Stimulated activated CD8-positive, alpha-beta memory T cell treated with anti-CD3 and anti-CD28 coated beads, Interleukin-12 subunit alpha, Interleukin-12 subunit beta, amount 100 ng/mL, for 1 hour (primary cell): ENCODE measurements at places on chromosomes 7 and 10.

GRCh38 chr10:27995311-27995710 lies 3.6 kb downstream of the ODAD2 start:
- DNase-seq: no peak

GRCh38 chr10:51892965-51893658 lies 193.7 kb upstream of the CSTF2T start:
- DNase-seq: no peak

DNA sequence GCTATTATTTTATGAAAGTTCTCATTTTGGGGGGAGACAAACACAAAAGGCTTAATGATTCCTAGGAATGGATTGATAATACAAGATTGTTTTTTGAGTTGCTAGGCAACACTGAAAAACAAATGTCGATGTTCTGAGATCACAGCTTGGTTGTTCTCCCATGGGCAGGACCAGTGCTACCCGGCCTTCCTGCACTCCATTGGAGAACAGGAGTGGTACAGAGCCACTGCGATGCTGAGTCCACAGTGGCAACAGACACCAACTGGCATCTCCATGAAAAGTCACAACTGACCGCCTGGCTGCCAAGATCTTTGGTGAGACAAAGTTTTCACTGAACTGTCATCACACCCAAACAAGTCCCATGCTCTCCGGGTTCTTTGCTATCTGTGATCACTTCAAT lies 68.9 kb upstream of the NMT2 start:
- no peak for DNase-seq

GRCh38 chr7:78607099-78607498 lies 808.5 kb downstream of the PHTF2 start:
- DNase-seq: no peak

DNA sequence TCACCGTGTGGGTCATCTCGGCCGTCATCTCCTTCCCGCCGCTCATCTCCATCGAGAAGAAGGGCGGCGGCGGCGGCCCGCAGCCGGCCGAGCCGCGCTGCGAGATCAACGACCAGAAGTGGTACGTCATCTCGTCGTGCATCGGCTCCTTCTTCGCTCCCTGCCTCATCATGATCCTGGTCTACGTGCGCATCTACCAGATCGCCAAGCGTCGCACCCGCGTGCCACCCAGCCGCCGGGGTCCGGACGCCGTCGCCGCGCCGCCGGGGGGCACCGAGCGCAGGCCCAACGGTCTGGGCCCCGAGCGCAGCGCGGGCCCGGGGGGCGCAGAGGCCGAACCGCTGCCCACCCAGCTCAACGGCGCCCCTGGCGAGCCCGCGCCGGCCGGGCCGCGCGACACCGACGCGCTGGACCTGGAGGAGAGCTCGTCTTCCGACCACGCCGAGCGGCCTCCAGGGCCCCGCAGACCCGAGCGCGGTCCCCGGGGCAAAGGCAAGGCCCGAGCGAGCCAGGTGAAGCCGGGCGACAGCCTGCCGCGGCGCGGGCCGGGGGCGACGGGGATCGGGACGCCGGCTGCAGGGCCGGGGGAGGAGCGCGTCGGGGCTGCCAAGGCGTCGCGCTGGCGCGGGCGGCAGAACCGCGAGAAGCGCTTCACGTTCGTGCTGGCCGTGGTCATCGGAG lies 1.8 kb downstream of the ADRA2A start:
- DNase-seq: no peak

DNA sequence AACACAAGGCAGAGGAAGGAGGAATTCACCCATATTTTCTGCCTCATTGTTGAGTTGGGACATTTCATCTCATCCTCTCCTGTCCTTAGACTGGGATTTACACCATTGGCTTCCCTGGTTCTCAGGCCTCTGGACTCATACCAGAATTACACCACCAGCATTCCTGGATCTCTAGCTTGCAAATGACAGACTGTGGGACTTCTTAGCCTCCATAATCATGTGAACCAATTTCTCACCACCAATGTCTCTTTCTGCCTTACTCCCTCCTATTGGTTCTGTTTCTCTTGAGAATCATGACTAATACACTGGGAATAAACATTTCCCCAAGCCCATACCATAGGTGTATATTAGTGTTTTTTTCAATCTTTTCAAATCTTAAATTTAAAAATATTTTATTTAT lies 2.9 kb upstream of the ZNF33A start:
- DNase-seq: no peak

DNA sequence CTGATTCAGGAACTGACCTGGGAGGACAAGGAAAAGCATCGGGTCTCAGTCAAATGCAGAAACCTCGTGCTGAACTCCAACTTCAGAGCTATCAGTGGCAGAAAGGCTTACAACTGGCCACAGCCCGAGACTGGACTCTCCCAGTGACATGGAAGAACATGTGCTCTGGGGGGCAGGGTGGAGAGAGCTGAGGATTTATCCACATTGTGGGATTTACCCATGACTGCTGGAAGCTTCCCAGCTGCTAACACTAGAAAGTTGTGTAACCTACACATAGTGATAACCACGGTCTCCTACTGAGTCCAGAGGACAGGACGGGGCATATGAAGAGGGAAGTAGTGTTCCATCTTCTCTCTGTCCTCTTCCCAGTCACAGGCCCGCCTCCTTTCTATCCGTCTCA lies 103.4 kb downstream of the ITIH5 start:
- DNase-seq: no peak

DNA sequence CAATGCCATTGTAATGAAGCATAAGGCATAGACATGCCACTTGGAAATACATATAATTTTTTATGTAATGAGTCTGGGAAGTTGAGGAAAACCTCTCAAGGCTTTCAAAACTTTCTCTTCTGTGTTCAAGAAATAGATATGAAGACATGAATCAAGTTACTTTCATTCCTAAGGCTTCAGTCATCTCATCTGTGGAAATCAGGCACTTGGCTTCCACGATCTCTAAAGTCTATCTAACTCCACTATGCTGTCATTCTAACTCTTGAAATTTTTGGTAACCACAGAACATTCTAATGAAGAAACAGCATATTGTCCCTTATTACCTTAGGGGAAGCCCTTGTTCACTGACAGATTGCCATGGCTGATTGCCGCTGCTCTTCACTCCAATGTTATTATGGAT lies 242.6 kb downstream of the CNTNAP2 start:
- no peak for DNase-seq

GRCh38 chr7:105934572-105935185 lies 28.4 kb upstream of the CDHR3 start:
- DNase-seq: no peak

- no peak for DNase-seq
Observed at GRCh38 chr7:48505051-48505450, 333.8 kb downstream of the ABCA13 start.

DNA sequence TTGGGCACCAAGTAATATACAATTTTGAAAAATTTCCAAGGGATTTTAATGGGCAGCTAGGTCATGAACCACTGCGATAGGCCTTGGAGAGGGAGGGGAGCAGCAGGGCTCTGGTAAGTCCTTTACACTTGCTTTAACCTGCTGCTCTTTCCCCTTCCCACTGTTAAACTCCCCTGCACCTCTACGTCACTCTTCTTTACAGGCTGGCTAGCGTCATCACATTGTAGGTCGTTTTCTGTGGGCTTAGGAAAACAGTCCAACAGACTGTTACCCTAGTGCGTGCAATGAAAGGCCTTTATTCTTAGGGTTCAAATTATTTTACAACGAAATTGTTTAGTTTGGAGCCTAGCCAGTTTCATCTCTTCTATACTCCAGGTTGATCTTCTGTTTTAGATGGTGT lies 235.7 kb downstream of the AUTS2 start:
- no peak for DNase-seq

DNA sequence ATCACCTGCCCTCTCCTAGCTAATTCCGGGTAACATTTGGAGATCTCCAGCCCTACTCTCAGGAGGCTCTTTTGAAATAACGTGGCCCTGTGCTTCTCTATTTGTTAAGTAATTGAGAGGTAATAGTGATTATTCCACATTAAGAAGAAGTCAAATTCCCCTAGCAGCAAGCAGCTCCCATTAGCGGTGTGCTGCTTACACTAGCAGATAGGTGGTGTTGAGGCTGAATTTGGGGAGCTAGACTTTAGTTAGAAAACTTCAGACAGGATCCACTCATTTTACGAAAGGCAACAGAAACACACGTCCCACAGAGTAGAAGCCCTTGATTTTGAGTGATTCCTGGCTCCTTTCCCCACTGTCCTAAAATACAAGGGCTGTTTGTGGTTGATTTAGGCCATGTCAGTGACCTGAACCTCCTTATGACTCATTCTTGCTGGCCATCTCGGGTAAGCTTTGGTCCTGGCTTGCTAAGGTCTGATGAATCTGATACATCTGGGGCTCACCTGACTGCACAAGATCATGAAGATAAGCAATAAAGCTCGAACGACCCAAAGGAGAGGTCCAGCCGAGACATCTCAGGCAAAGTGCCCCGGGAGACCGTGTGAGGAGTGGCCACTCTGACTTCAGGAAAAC lies 77.2 kb downstream of the FAM204A start:
- DNase-seq: no peak
